ENCODE measurements at places on chromosomes 3 and 15.

DNA sequence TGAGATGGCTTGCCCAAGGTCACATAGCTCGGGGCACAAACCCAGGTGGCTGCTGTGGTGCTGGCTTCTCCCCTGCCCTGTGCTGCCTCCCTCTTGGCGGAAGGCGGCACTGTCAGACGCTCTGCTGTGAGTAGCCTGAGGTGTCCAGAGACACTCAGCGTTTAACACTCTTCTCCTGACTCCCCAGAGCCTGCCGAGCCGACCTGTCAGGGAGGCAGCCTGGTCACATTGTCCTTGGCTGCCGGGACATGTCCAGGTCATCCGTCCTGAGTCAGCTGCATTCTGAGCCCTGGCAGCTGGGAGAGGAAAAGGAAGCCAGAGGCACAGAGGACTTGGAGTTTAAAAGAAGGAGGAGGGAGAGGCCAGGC, 4.7 kb downstream of the LMAN1L start:
- peak; percentile 77 for DNase-seq

DNA sequence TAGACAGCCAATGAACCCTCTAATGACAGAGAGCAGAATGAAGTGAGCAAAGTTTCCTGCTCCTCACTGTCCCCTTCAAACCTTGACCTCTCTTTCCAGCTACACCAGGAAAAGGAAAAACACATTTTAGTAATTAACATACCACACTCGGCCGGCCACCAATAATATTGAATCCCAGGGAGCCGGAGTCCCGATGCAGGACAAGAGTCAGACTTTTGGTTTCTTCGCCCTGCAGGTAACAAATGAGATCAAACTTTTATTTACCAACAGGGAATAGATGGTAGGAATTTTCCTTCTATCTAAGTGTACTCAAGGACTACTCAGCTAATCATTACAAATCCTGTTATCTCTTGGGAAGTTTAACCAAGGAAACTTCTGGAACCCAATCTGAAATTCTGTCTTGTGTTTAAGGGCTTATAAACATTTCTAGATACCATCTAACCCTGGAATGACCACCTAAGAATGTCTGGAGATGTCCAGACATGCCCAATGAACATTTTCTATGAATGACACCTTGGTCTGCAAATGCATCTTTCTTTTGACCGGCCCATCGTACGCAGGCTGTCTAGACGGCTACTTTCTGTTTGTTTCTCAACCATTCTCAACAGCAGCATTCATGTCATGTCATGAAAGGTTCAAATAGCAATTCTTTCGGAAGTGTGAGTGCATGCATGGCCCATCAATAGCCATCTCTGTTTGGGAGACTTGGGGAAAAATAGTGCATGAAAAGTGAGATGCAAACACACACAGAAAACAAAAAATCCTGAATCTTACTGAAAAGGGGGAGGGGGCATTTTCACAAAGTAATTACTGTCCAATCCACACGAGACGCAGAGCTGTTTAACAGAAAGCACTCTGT, 16.1 kb downstream of the PDZRN3 start:
- DNase-seq: peak; percentile 27

DNA sequence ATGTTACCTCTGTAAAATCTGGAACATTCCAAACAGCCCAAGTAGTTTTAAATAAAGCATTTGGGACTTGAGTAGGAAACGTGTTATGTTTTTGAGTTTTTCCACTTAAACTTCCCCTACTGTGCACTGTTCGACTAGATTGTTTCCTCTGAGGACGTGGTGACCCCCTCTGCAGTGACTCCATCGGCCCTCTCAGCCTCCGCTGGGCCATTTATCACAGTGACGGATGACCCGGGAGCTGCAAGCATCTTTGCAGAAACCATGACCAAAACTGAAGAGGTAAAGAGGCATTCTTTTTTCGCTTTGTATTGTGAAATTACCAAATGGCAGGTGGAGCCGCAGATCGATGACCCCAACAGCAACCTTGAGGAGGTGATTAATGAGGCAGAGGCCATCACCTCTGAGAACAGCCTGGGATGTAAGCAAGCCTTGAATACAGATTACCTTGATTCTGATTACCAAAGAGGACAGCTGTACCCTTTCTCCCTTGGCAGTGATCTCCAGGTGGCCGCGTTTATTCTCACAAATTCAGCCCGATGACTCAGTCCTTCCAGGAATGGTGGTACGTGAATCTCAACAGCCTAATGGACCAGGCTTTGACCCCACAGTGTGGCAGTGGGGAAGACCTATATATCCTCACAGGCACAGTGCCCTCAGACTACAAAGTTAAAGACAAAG, 79.1 kb upstream of the FAN1 start:
- DNase-seq: no peak

- no peak for DNase-seq
Observed at GRCh38 chr3:171678971-171679492, 131.3 kb downstream of the PLD1 start.

DNA sequence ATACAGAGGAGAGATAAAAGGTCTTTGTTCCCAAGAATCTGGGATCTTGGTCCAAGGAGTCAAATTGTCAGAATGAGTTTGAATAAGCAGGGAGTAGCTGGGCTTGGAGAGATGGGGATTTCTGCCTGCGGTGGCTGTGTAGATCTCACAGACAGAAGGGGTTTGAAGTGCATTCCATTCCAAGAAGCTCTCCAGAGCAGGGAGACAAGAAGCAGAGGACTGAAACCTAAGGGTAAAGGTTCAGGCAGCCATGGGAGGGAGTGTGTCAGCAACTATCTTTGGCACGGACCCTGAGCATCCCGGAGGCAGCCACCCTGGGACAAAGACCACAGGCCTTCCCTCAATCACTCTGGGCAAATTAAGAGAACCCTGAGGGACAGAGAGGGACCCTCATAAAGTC, 422.3 kb upstream of the WNT5A start:
- no peak for DNase-seq

DNA sequence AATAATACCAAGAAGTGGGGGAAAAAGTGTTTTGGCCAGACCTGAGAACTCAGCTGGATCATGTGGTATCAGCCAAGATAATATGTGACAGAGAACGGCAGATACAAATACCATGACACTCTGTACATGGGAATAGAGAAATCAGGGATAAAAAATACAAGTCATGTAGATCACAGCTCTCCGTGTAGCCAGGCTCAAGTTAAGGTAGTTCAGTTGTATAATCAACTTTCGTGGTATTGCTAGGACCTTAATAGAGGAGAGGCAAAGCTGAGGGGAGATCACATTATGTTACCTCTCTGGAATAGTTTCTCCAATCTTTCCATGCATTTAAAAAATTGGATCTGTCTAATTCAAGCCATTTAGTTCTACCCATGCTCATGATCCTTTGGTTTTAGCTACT, 179.8 kb downstream of the GHSR start:
- DNase-seq: no peak

DNA sequence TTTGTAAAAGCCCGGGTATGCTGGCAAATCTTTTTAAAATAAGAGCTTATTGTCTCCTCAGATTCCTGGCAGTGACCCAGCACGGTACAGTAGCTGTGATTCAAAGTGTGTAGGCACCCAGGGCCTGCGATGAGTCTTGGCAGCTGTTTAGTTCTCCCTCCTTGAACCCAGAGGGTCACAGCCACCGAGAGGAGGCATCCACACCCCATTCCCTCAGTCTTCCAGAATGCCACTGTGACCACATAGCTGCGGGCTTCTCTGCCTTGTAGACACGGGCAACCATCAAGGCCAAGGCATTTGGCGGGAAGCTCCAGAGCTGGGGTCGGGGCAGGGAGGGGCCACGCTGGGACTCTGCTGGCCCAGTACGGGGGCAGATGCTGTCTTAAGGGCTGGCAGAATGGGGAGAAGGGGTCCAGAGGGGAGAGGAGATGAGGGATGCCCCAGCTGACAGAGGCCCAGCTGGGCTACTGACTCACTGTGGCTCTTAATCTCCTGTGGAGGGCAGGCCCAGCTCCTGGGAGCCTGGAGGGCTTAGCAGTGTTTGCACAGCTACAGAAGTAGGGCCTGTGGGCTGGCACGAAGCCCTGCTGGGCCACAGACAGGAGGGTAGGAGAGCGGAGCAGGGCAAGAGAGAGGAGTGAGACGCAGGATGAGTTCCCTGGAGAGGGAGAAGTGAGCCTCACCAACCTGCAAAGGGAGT, 68.8 kb upstream of the DLG1 start:
- DNase-seq: peak; percentile 92

GRCh38 chr3:183966361-183966791, 51.3 kb downstream of the ABCC5 start:
- DNase-seq: peak; percentile 2

GRCh38 chr3:195869413-195870001, 38.8 kb downstream of the TNK2 start:
- DNase-seq: no peak

- DNase-seq: no peak
Observed at GRCh38 chr15:38992506-38992905, 427.9 kb upstream of the RASGRP1 start.

GRCh38 chr15:42602501-42602900, 27.1 kb downstream of the STARD9 start:
- no peak for DNase-seq

GRCh38 chr3:169984292-169984691, 17.7 kb downstream of the SEC62 start:
- DNase-seq: no peak

GRCh38 chr3:72281551-72281950, 496.6 kb upstream of the PROK2 start:
- DNase-seq: no peak

Measured in mammary epithelial cell (primary cell).